ENCODE measurements at places on chromosomes 12 and 14.

GRCh38 chr14:57302883-57303282 is 34.1 kb downstream of the AP5M1 start:
- no peak for DNase-seq

DNA sequence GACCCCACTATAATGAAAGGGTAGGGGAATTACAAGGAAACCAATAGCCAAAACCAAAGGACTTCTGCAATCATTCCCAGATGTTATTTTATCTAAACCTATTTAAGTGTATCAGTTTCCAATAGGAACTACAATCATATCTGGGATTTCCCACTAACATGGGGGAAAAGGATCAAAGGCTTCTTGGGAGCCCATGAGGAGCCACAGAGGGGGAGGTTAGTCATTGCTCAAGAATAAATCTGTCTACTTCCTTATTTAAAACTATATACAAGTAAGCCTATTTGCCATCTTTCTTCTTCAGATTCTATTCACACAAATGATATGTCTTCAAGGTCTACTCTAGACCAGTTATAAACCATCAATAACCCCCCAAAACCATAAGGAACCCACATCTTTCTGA is 33.1 kb downstream of the FGD6 start:
- no peak for DNase-seq

- DNase-seq, result peak; percentile 9
Observed at GRCh38 chr14:96225745-96226151, 21.1 kb downstream of the BDKRB2 start.

GRCh38 chr12:119775246-119775895 is 101.7 kb downstream of the CIT start:
- DNase-seq, result no peak

GRCh38 chr12:93960521-93960920 is 187.9 kb upstream of the PLXNC1 start:
- no peak for DNase-seq

Data from iPS DF 19.7 (cell line).